ENCODE measurements at places on chromosomes 11 and 22. TPM values are rescaled to one million over a fixed set of nuclear protein-coding genes. Genes with fewer than 3 reads are reported as not detected.

The MPZL2 gene
- total RNA-seq = not detected

The TRIM6 gene
- 2.1 TPM for total RNA-seq

The FOLR2 gene
- not detected for total RNA-seq

The FAM111B gene
- 1.3 TPM for total RNA-seq

The BRSK2 gene
- total RNA-seq = 1.8 TPM

The RHOD gene
- 26.5 TPM for total RNA-seq

The SIAE gene
- 9.6 TPM for total RNA-seq

The OR5T3 gene
- total RNA-seq = not detected

The FADS1 gene
- total RNA-seq = 72.6 TPM

The RASSF10 gene
- total RNA-seq = not detected

The GLYAT gene
- not detected for total RNA-seq

The RSF1 gene
- total RNA-seq = 64.2 TPM

The HTR3B gene
- total RNA-seq = not detected

The TBC1D10A gene
- 26.9 TPM for total RNA-seq

The SIPA1 gene
- total RNA-seq = 33.3 TPM

The SLCO2B1 gene
- total RNA-seq = 19.2 TPM

The CCDC116 gene
- total RNA-seq = 0.85 TPM

The SAA1 gene
- not detected for total RNA-seq

The MRGPRX4 gene
- not detected for total RNA-seq
